ENCODE measurements at places on chromosomes 13 and 19.

DNA sequence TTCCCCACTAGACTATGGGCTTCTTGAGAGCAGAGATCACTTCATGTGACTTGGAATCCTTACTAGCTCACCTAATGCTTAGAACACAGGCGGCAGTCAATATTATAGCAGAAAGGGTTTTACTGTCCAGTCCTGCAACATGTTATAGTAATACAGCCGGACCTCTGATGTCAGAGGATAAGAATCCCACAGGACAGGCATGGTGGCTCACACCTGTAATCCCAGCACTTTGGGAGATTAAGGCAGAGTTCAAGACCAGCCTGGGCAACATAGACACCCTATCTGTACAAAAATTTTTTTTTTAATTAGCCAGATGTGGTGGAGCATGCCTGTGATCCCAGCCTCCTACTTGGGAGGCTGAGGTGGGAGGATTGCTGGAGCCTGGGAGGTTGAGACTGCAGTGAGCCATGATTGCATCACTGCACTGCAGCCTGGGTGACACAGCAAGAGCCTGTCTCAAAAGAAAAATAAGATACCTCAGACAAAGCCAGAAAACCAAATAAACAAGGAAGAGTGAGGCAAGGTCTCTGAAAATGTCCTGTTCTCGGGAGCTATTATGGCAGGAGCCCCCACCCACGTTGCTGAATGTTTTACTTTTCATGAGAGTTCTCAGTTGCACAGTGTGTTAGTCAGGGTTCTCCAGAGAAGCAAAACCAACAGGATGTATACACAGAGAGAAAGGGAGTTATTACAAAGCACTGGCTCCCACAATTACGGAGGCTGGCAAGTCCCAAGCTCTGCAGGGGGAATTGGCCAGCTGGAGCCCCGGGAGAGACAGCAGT, 100.8 kb downstream of the UBL3 start:
- peak; percentile 51 for DNase-seq

- no peak for DNase-seq
These were observed 164.2 kb upstream of the SOX1 start for GRCh38 chr13:111902726-111903125.

GRCh38 chr19:47093841-47094240, 19.7 kb downstream of the ZC3H4 start:
- peak; percentile 13 for DNase-seq

- no peak for DNase-seq
These were observed 22.5 kb downstream of the GATAD2A start for GRCh38 chr19:19427944-19428343.

DNA sequence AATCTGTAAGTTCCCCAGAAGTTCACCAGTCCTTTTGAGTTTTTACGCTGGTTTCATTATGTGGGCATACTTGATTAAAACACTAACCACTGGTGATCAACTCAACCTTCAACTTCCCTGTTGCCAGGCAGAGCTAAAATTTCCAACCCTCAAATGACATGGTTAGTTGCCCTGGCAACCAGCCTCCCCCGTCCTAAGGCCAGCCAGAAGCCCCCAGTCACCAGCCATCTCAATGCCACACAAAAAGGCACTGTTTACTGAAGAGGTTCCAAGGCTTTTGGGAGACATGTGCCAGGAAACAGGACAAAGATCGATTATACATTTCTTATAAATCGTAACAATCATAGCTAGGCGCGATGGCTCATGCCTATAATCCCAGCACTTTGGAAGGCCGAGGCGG, 1.6 kb downstream of the ZNF649 start:
- no peak for DNase-seq

- no peak for DNase-seq
These were observed 131.2 kb downstream of the IRS2 start for GRCh38 chr13:109655206-109655600.

DNA sequence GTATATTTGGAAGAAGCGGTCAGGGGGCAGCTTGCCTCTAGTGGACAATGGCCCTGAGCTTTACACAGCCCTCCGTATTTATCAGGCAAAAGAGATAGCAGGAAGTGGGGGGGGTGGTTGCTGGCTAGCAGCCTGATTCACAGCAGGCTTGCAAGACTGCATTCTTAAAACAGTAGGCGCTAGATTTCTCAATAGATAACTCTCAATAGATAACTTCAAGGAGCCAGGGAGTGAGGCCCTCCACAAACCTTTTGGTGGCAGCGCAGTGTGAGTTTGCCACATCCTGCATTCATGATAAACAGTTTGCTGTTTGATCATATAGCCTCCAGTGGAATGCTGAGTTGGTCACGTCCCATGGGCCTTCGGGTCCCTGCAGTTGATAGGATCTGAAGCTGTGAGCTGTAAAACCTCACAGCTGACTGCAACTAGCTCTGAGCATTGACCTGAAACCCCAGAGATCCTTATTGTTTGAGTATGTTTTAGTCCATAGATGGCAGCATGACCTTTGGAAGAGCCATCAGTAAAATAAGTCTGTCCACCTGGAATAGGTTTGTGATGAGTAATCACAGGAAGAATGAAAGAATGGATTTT, 12.2 kb downstream of the FPR3 start:
- peak; percentile 91 for DNase-seq

- DNase-seq = peak; percentile 7
These were observed 841 bp upstream of the ZNF223 start for GRCh38 chr19:44050740-44051649.

DNA sequence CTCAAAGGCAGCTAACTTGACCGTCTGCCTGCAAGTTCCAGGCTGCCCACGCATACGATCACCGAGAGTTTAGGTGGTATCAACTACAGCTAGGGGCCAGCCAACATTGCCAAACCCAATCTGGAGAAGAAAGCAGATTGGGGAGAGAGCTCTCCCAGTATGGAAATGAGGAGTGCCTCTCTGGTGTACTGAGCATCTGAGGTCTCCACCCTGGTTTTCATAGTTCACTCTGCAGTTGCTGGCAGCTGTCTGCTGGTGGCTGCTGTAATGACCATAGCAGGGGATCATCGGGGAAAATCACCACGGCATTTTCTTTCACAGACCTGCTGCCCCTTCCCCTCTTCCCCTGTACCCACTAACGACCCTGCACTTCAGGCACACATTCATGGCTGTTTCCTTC, 201.7 kb downstream of the NUFIP1 start:
- no peak for DNase-seq

GRCh38 chr13:89740994-89741685, 1606.3 kb upstream of the MIR17HG start:
- no peak for DNase-seq

GRCh38 chr19:32130332-32130731, 215.1 kb upstream of the ZNF507 start:
- DNase-seq = no peak

DNA sequence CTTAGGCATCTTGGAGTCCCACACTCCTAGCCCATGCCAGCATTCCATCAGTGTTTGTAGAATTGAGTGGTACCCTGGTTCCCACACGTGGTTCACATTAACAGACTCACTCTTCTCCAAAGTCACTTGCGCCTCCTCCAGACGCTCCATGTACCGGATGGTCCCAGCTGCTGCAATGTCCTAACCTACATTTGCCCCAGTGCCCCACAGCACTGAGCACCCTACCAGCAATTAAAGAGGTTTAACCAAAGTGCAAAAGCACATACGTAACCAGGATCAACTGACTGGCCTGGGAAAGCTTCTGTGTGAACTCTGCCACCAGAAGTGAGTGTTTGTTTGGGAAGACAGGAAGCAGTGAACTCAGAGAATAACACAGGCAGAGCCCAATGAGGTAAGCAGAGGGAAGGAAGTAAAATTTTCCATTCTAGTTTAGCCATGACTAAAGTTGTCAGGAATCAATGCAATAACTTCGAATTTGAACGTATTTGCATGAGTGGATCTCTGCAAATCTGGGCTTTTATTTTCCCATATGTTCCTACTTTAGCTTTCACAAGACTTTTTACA, 7.3 kb upstream of the MEDAG start:
- peak; percentile 99 for DNase-seq

- peak; percentile 37 for DNase-seq
These were observed 21.6 kb downstream of the MAST3 start for GRCh38 chr19:18119013-18119716.

- DNase-seq = no peak
These were observed 435 bp downstream of the KLK11 start for GRCh38 chr19:51025809-51026553.

DNA sequence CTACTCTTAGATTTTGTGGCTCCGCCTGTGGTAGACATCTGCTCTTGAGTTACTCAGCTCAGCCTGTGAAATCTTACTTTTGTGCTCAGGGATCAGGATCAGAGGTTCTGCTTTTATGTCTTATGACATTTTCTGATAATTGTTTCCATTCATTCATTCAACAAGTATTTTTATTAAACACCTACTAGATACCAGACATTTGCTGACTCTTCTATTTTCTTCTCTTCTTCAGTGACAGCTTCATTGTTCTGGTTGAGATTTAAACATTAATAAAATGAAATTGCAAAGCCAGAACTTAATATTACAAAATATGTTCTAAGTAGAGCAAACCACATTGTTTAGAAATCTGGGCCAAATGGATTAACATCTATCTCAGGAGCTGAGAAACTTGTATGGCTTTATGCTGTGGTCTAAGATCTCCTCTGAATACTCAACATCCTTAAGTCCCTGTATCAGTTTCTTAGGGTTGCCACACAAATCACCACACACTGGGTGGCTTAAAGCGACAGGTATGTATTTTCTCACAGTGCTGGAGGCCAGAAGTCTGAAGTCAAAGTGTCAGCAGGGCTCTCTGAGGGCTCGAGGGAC, 15.8 kb upstream of the MICU2 start:
- DNase-seq = no peak

- DNase-seq = no peak
These were observed 82.8 kb upstream of the ARGLU1 start for GRCh38 chr13:106650690-106651205.

DNA sequence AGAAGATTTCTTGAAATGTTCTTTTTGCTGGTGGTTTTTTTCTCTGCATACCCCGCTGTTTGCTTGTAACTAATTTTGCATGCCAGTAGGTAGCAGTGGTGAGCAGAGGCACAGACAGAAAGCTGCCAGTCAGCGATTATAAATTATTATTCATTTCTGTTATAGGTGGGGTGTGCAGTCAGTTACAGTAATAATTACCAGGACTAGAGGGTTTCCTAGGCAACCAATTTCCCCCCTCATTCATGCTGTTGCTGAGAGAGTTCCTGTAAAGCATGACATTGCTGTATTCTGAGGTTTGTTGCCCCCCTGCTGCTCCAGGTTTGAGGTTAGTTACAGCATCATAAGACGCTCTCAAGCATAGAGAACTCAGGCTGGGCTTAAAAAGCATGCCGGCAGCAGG, 104.5 kb downstream of the URI1 start:
- DNase-seq = peak; percentile 78

DNA sequence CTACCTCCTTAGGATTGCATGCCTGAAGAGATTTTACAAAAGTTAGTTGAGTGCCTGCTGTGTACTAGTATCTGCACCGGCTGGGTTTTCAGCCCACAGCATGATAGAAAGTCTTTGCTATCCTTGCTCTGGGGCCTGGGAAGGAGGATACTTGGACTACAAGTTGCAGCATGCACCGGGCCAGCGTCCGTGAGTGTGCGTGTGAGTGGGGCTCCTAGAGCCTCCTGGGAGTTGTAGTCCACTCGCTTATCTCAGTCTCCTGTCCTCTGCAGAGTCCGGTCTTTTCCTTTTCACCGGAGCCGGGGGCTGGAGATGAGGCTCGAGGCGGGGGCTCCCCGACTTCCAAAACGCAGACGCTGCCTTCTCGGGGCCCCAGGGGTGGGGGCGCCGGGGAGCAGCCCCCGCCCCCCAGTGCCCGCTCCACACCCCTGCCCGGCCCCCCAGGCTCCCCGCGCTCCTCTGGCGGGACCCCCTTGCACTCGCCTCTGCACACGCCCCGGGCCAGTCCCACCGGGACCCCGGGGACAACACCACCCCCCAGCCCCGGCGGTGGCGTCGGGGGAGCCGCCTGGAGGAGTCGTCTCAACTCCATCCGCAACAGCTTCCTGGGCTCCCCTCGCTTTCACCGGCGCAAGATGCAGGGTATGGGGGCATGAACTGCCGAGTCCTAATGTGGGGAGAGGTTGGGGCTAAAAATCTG, 20.6 kb downstream of the BRSK1 start:
- DNase-seq = peak; percentile 46

DNA sequence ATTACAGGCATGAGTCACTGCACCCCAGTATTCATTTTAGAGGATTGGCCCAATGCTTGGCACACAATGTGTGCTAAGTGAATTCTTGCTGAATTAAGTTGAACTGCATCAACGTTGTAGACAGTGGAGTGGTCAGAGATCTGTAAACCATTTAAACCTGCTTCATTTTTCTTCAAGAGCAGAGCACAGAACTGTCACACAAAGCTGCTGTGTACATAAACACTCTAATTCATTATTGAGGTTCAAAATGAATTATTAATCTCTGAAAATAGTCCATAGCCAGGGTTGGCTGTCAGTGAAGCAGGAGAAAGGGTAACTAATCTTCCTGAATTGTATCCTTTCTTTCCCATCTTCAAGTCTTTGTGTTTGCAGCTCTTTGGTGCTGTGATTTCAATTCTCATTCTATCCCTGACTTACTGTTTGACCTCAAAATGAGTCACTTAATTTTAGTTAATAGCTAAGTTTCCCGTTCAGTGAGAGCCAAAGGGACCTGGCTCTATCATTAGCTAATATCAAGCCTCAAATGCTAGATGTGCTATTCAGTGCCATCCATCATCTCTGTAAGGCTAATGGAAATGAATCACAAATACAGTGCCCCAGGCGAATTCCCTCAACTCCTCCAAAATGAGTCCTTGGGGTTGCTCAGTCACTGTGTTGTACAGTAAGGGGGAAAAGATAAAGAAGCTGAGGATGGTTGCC, 77.0 kb upstream of the TSC22D1 start:
- DNase-seq = no peak

DNA sequence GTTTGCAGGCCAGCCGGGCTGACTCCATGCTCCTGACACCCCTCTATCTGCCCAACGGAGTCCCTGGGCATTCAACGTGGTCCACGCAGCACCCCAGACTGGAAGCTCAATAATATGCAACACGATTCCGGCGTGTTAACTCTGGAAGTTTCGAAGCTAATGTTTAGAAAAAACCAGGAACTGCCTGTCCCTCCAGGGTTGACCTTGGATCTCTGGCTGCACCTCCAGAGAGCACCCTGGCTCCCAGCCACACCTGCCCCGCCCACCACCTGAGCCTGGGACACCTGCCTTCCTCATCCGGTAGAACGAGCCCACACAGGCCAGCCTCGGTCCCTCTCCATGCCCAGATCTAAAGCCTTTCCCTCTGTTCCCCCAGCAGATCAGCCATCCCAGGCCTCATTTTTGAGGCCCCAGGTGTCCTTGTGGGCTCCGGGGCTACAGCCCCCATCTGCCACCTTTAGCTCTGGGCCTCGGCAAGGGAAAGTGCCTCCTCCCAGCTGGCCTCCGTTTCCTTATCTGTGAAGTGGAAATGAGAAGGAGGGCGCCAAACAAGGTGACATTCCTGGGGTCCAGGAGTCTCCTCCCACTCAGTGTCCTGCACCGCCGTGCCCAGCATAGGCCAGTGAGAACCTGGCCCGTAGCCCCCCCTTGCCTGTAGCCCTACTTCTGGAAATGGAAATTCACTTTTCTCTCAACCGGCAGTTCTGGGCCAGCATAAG, 38.7 kb downstream of the KLF2 start:
- DNase-seq = no peak

DNA sequence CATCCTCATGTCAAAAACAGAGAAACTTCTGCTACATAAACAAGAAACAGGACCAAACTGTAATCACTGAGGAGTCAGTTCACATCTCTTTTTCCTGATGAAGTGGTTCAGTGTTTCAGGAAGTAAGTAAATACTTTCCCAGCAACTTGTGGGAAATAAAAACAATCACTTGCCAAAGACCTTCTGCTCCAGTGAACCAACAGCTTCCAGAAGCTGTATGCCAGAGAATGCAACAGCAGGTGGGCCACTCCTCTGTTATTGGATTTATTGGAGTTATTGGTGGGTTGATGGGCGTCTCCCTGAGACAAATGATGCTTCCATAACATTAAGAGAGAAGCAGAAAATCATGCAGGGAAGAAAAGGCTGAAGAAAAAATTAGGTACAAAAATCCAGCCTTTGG, 9.9 kb downstream of the SLC6A16 start:
- no peak for DNase-seq

Data from choroid plexus epithelial cell (primary cell).